ENCODE measurements at places on chromosomes 7 and 10. TPM values are rescaled to one million over a fixed set of nuclear protein-coding genes. Genes with fewer than 3 reads are reported as not detected.

- DNase-seq: no peak
Measured at GRCh38 chr7:152476551-152476950, 40.7 kb upstream of the KMT2C start.

GRCh38 chr7:53303781-53304180, 268.3 kb downstream of the POM121L12 start:
- DNase-seq: no peak

INSYN2A gene
- not detected for total RNA-seq

ATOH7 gene
- not detected for total RNA-seq

Measured in lung microvascular endothelial cell (primary cell).